Melanocyte of skin (primary cell): ENCODE measurements at places on chromosomes 3 and 15. TPM values are rescaled to one million over a fixed set of nuclear protein-coding genes. Genes with fewer than 3 reads are reported as not detected.

The STRA6 gene
- total RNA-seq = under 0.01 TPM in 1 of 2 replicates, not detected in the other

The TP63 gene
- under 0.01 TPM in 1 of 2 replicates, not detected in the other for total RNA-seq

The ADAMTSL3 gene
- total RNA-seq = under 0.01 TPM in 1 of 2 replicates, not detected in the other

The CELF6 gene
- 1.8 TPM in 1 of 2 replicates, not detected in the other for total RNA-seq

The ZBBX gene
- under 0.01 and 0.15 TPM in 2 replicates for total RNA-seq

The TMCO5A gene
- not detected in 2 replicates for total RNA-seq

The PDZRN3 gene
- 21.6 and 42.3 TPM in 2 replicates for total RNA-seq

The ZBTB38 gene
- total RNA-seq = 89.8 and 106 TPM in 2 replicates

The KIF15 gene
- 4.5 and 4.7 TPM in 2 replicates for total RNA-seq

The SEMA3F gene
- total RNA-seq = under 0.01 and 0.62 TPM in 2 replicates

The ARHGAP11A gene
- total RNA-seq = 9.8 and 10.0 TPM in 2 replicates

The SEMA6D gene
- total RNA-seq = 39.6 and 69.4 TPM in 2 replicates

The ERICH6 gene
- total RNA-seq = 0.31 TPM in 1 of 2 replicates, not detected in the other

The CAMP gene
- not detected in 2 replicates for total RNA-seq

The RLBP1 gene
- under 0.01 and 1.4 TPM in 2 replicates for total RNA-seq

The PIF1 gene
- 11.0 and 17.8 TPM in 2 replicates for total RNA-seq

The RARB gene
- total RNA-seq = 1.8 and 5.5 TPM in 2 replicates

The ALG1L2 gene
- 0.67 and 0.93 TPM in 2 replicates for total RNA-seq

The CRELD1 gene
- total RNA-seq = 13.6 and 16.0 TPM in 2 replicates

The AMIGO3 gene
- 0.36 and 0.69 TPM in 2 replicates for total RNA-seq

The MRPL46 gene
- total RNA-seq = 24.6 and 26.4 TPM in 2 replicates

The KNL1 gene
- total RNA-seq = 22.6 and 44.7 TPM in 2 replicates

The HYAL1 gene
- total RNA-seq = 1.1 and 1.4 TPM in 2 replicates

The ATP8B4 gene
- total RNA-seq = 0.69 and 1.1 TPM in 2 replicates

The TNFAIP8L3 gene
- not detected in 2 replicates for total RNA-seq
